CD4-positive, alpha-beta T cell treated with Interleukin-17A for 1 hour (primary cell): ENCODE measurements at places on chromosomes 3 and 15.

DNA sequence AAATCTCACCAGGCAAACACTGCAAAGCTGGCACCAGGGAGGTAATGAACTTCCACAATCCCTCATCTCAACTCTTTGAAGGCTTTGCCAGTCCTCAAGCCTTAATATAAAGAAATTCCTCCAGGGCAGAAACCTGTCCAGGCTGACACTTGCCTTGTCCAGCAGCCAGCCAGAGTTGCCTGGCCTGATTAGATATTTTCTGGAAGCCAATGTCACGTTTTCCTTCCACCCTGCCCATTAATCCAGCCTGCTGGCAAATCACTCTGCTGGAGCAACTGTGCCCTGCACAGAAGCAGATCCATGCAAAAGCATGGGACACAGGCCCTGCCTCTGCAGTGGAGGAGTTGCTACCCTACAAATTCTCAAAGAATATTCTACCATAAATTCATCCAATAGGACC, 56.5 kb downstream of the HEG1 start:
- DNase-seq = no peak

DNA sequence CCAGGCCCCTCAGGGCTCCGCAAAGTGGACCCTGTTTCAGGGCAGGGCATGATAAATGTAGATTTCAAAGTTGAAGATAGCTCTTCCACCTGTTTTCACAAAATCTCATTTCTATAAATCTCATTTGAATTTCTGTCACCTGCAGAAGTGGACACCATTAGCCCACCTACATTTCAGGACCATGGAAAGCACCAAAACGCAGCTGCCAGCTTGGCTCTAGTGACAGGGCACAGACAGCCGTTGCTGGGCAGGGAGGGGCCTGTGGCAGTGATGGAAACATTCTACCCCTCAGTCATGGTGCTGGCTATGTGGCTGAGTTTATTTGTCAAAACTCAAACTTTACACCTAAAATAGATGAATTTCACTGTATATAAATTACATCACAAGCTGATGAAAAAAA, 40.4 kb downstream of the PRR23E start:
- no peak for DNase-seq

- DNase-seq = peak; percentile 25
Measured at GRCh38 chr3:142944342-142944741, 19.1 kb downstream of the PAQR9 start.

DNA sequence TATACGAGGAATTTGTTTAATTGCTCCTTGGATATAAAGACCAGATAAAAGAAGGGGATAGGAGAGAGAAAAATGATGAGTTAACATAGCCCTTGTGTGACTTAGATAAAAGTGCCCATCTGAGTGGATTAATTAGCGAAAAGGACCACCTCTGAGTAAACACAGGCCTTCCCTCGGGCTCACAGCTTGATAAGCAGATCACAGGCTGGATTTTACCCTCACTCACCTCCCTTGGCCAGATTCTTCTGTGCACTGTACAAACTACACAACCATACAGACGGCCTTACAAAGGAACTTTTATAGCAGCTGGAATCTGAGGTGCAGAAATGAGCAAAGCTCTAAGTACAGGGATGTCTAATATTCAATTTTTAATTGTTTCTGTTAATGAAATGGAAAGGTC, 112.4 kb upstream of the STT3B start:
- no peak for DNase-seq

DNA sequence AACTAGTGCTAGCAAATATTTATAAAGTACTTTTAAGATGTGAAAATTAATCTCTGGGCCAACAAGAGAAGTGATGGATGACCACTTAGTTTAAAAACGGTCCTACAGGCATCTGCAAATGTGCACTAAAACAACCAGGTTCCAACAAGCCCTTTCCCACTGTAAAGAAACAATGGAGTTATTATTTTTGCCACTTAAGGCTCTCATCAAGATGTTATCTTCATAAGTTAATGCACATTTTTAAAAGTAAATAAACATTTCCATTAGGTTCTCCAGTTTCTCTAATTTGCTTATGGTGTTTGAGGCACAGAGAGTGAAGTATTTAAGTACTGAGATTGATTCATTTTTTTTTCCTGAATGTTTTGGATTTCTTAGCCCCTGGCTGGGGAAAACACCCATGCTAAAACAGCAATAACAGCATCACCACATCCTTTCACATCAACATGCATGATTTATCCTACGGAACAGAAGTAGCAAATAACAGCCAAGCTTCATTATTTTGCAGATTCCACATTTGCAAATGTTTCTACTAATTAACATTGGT, 20.8 kb downstream of the ABI3BP start:
- DNase-seq = no peak

- no peak for DNase-seq
Measured at GRCh38 chr15:95417761-95418160, 912.7 kb upstream of the NR2F2 start.

DNA sequence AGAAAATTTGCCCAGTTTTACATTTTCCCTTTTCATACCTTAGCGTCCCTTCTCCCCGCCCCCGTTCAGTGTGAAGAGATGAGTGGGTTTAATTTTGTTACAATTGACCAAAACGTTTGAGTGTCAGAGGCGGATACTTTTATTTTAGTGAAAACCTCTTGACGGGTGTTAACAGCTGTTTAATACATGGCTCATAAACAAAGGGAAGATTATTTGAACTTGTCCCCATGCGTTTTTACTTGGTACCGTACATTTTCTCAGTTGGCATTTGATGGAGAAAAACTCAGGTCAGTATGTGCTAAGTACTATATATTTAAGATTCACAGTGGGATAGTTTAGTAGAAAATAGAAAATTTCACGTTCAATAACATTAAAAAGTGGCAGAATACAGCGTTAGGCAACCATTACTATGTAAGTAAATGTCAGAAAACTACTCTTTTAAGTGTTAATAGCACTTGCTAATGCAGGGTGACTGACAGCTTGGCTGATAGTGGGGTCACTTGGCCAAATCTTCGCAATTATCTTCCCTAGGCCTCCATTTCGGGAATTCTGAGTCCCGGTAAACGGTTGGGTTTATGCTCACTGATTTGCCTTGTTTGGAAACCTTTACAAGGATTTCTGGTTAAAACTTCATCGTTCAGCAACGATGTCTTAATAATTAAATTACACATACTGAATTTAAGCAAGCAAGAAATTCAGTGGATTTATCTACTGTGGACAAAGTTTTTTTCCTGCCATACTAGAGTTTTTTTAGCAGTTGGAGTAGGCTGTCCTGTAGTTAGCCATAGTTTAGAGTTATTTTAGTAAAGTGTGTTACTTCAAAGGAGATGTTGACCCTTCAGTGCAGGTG, 4.8 kb downstream of the CHD2 start:
- DNase-seq = no peak

DNA sequence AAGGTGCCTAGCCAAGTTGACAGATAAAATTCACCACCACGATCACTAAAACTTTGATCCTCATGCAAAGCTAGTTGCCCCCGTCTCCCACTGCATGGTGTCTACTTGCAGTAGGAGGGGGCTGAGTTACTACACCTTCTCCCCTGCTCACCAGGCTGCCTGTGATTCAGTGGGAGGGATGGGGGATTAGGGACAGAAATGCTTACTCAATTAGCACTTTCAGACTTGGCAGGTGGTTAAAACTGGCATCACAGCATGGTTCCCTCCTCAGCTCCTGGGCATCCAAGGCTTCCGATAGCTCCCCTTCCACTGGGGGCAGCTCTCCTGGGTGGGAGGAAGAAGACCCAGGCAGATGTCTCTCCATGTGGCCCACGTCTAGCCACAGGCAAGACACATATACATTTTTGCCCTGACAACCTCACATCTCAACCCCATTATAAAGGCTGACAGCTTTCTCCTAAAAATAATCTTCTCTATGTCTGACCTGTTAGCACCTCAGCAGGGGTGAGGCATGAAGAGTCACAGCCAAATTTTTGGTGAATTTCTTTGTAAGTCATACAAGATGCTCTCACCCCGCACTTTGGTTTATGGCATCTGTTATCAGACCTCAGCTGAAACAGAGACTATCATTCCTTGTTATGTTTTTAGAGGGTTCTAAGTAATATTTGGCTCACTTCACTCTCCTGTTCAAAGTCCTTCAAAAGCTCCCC, 369.0 kb downstream of the SV2B start:
- DNase-seq = peak; percentile 28

DNA sequence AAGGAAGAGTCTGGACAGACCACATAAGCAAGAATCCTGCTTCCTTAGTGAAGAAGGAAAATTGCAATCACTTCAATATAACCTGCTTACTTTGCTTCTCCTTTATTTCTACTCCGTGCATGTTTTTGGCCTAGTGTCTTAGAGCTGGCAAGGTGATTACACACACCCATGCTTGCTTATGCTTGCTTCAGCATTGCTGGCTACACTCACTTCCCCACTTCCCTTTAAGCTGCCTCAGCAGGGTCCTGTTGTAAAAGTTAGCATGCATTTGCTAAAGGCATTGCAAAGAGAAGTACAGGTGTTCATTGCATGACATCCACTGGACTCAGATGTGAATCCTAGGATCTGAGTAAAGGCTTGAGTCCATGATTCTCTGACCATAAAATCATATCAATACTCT, 47.5 kb upstream of the STT3B start:
- DNase-seq = no peak

DNA sequence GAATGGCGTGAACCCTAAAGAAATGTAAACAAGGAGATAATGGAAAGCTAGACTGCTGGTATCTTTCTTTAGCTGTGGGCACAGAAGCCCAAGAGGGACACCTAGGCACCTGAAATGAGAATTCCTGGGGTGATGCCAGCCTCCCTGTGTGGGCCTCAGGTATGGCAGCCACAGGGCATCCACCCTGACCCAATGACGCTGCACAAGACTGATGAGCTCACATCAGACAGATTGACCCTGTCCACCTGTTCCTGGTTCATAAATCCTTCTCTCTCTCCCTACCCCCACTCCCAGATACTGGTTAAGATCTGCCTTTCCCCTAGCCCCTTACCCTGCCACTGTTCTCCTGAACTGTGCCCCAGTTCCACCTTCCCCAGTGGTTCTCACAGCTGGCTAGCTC, 1.5 kb downstream of the GLB1 start:
- no peak for DNase-seq

- DNase-seq = no peak
Measured at GRCh38 chr3:37032961-37033360, 39.6 kb downstream of the MLH1 start.

DNA sequence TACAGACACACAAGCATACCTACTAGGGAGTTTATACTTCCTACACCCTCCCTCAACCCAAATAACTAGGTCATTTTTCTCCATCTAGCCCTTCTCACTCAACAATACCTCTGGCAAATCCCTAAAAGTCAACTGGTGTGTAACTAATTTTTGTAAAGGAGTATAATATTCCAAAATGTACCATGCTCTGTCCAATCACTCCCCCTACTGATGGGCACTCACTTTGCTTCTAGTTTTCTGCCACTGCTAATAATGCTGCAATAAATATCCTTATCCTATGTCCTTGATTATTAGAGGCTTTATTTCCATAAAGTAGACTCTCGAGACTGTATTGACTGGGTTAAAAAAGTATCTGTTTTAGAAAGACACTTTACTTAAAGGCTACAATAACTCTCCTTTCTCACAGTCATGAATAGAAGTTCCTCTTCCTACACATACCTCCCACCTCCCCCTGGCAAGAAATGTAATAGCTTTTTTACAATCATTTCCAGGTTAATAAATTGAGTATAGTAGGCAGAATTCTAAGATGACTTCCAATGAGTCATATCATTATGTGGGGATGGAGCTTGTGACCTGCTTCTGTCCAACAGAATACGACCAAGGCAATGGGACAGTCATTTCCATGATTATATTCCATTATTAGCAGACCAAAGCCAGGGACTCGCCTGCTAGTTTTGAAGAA, 30.0 kb downstream of the SHQ1 start:
- DNase-seq = peak; percentile 8

- no peak for DNase-seq
Measured at GRCh38 chr15:38130740-38131498, 121.7 kb upstream of the SPRED1 start.

GRCh38 chr3:53147151-53147902, 13.7 kb upstream of the PRKCD start:
- DNase-seq = no peak

GRCh38 chr15:73305331-73306211, 63.2 kb downstream of the HCN4 start:
- DNase-seq = peak; percentile 37

- no peak for DNase-seq
Measured at GRCh38 chr3:183837894-183838293, 12.5 kb upstream of the MAP6D1 start.

- no peak for DNase-seq
Measured at GRCh38 chr15:81886591-81886990, 159.2 kb downstream of the MEX3B start.

GRCh38 chr3:123119388-123119787, 52.6 kb downstream of the PDIA5 start:
- DNase-seq = no peak

DNA sequence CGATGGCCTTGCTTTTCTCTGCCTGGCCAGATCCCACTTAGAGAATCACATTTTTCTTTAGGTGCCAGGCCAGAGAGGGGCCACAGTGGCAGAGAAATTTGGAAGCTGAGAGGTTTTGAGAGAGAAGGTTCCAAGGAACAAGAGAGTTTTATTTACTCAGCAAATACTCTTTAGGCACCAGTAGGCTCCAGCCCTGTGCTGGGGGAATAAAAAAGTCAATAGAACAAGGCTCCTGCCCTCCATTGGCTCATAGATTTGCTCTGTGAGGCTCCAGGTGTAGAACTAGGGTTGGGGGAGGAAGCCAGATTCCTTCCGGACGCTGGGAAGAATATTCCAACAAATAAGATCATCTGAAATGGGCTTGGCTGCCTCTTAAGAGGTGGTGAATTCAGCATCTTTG, 59.9 kb downstream of the ST8SIA2 start:
- DNase-seq = no peak

DNA sequence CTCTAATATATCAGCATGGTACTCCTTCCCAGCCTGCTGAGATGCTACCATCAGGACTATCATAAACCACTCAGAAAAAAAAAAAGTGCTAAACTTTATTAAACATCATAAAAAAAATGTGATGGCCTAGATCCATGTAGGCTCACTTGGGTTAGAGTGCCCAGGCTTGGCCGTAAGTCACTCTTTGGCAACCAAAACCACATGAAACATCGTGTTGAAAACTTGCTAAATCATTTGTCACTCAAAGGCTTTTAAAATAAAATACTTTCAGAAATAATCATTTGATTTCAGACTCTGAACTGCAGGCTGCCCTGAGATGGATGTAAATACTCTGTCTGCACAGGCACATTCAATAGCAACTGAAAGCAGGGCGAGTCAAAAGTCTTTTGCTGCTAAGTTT, 78.4 kb upstream of the WNT5A start:
- no peak for DNase-seq

GRCh38 chr15:94674296-94674695, 442.9 kb downstream of the MCTP2 start:
- no peak for DNase-seq

- peak; percentile 27 for DNase-seq
Measured at GRCh38 chr3:153628591-153628990, 466.6 kb downstream of the RAP2B start.

- peak; percentile 52 for DNase-seq
Measured at GRCh38 chr3:46496746-46497555, 825 bp upstream of the RTP3 start.

DNA sequence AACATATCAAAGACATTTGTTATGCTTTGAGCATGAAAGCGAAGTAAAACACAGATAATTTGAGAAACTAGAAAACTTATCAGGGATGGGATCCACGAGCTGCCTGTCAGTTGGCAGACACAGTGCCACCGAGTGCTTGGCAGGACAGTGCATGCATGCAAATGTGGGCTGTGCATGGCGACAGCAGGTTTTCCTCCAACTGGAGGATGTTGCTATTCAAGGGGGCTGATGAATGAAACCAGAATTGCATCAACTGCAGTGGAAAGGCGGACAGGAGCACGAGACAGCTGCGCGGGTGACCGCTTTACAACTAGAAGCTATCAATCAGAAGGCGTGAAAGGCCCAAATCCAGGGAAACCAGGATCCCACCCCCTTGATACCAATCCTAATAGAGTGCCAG, 244.3 kb downstream of the NR2F2 start:
- no peak for DNase-seq
